Hepatic stellate cell (primary cell): ENCODE measurements at places on chromosomes 16 and 17.

DNA sequence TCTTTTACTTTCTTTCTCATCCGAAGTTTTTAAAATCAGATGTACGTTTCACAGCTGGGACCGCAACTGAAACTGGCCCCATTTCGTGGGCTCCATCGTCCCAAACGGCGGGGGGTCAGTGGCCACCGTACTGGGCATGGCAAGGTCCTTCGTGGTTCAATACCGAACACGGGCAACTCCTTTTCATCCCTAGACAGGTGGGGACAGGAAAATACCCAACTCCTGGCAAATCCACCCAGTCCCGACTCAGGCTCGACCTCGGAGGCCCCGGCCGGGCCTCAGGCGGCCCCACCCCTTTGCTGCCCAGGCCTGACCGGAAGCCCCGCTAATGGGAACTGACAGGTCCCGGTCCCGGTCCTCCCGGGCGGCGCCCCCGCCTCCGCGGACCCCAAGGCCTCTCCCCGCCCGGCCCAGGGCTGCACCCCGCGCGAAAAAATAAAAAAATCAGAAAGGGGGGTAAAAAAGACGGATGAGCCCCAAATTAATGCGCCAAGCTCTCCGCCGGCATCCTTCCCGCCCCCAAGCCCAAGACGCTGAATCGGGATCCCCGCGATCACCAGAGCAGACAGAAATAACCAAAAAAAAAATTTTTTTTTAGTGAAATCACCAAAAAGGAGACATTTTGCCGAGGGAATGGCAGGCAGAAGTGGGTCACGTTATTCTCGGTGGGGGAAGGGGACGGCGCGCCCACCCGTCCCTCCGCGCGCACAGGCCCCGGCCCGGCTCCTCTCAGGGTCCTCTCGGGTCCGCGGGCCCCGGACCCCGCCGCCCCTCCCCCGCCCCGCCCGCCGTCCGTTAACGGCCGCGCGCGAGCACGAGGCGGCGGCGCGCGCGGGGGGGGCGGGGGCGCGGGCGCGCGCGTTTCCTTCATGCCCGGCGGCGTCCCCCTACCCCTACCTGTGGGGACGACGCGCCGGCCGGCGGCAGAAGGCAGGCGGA, 562 bp downstream of the ZC3H7A start:
- peak; percentile 60 for DNase-seq

DNA sequence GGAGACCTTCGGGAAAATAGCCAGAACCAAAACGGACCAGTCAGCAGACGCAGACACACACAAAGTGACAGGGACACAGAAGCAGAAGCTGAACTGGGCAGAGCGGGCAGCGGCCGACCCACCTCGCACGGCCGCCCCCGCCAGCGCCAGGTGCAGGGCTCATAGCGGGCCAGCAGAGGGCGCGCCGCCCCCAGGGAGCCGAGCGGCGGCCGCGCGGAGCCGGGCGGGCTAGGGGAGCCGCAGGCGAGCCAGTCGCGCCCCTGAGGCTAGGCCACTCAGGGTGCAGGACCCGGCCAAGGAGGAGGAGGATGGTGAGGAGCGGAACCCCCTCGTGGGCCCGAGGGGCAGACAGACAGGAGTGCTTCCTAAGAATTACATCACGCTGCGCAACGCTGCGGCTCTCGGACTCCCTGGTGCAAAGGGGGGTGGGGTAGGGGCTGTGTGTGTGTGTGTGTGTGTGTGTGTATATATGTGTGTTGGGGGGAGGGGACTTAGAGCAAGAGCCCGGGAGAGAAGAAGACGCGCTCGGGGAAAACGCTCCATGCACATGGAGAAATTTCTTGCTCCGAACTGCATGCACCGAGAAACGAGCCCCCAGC, 913 bp upstream of the NOG start:
- DNase-seq: peak; percentile 71

DNA sequence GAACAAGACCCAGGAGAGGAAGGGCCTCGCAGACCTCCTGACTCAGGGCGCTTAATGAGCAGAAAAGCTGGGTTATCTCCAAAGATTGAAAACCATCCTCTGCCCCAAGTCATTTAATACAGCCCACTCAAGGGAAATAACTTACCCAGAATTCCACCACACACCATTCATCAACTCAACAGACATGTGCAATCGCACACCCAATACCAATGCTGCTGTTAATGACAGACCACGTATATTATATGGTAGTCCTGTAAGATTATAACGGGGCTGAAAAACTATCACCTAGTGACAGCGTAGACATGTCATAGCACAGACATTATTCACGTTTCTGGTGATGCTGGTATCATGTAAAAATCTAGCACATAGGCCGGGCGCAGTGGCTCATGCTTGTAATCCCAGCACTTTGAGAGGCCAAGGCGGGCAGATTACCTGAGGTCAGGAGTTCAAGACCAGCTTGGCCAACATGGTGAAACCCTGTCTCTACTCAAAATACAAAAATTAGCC, 52.5 kb upstream of the HELZ start:
- no peak for DNase-seq

GRCh38 chr17:81409190-81409935, 14.1 kb downstream of the BAHCC1 start:
- no peak for DNase-seq

GRCh38 chr16:13080531-13080930, 179.1 kb downstream of the SHISA9 start:
- no peak for DNase-seq

DNA sequence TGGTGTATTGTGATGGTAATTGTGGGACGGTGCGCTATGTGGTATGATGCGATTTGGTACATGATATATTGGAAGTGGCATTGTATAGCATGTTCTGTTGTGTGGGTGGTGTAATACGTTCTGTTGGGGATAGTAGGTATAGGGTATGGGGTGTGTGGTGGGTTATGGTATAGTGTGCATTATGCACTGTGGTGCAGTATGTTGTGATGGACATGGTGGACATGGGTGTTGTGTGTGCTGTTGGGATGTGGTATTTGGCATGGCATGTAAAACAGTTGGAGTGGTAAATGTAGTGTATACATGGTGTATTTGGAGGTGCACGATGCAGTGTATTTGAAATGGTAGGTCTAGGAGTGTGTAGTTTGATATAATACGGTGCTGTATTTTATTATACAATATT, 170.6 kb upstream of the CNTNAP4 start:
- no peak for DNase-seq

GRCh38 chr17:2655546-2655945, 56.0 kb downstream of the CLUH start:
- no peak for DNase-seq

GRCh38 chr16:75043175-75043895, 44.5 kb downstream of the ZNRF1 start:
- DNase-seq: no peak

- DNase-seq: no peak
Measured at GRCh38 chr17:76251478-76252039, 11.3 kb upstream of the RNF157 start.

DNA sequence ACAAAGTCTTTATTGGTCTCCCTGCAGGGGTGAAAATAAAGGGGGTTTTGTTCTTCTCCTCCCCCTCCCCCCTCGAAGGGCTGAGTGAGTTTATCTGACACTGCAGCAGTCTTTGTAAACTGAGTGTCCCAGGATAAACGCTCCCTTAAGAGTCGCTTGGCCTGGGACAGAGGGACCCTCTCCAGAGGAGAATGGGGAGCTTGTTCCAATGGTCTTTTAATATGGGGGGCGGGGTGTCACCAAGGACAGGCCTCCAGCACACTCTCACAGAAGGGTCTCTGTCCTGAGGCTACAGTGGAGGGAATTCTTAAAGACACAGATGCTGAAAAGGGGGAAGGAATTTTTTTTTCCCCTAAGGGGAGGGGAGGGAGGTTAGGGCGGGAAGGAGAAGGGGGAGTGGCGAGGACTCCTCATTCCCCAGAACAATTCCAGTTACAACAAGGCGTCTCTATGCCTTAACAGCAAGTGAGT, 455.5 kb downstream of the SOX9 start:
- no peak for DNase-seq

DNA sequence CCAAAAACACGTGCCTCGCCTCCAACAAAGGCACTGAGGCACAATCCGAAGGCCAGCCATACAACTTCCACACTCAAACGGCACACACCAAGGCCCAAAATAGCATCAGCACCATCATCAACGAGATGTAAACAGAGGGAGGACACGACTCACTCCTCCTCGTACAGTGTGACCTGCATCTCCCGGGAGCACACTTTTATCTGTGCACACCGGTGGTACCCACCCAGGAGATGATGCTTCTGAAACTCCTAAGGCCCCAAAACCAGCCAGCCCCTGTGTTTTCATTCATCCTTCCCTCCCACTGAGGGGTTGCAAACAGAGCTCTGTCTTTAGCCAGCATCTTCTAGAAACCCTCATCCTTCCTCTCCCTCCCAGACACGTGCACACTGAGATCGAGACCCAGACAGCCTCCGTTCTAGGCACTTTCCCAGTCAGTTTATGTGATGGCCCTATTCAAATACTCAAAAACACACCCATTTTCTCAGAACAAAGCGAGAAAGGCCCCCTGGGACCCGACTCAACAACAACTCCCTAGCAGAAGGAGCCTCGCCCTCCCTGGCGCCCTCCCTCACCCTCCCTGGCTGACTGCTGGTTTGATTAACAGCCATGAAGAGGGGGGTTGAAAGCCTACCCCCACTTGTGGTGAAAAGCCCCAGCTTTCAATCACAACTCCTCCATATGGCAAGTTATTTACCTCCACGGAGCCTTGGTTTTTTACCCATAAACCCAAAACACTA, 76.3 kb downstream of the GAS7 start:
- DNase-seq: no peak

GRCh38 chr16:16025214-16025968, 76.0 kb downstream of the ABCC1 start:
- peak; percentile 88 for DNase-seq

GRCh38 chr16:19589771-19590302, 34.3 kb downstream of the VPS35L start:
- DNase-seq: no peak
